ENCODE measurements at places on chromosomes 16 and 17.

DNA sequence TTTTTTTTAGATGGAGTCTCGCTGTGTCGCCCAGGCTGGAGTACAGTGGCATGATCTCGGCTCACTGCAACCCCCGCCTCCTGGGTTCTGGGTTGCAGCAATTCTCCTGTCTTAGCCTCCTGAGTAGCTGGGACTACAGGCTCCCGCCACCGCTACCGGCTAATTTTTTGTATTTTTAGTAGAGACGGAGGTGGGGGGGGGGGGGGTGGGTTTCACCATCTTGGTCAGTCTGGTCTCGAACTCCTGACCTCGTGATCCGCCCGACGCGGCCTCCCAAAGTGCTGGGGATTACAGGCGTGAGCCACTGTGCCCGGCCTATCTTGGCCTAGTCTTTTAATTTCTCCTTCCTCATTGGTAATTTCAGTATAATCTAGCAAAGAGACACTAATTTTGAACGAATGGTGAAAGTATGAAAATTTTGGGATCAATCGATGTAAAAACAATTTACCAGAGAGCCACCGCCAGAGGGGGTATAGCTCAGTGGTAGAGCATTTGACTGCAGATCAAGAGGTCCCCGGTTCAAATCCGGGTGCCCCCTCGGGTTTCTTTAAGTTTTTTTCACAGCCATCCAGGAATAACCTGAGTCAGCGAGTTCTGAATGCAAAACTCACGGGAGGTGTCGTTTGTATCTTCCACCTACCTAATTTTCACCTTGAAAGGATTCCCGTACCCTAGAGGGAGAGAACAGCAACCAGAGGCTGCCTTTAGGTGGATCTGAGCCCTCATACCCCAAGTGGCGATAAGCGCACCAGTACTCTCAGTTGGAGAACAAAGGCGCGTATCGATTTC, 2.5 kb upstream of the LASP1 start:
- peak; percentile 79 for DNase-seq
- H3K27ac ChIP-seq, result 0 out of 2 replicates have a peak overlapping the region, but pooled peaks have one; percentile 36
- no peaks in the 10 kb centered on the region for H3K36me3 ChIP-seq
- peak overlapping the region; percentile 100 for H3K4me3 ChIP-seq
- H3K27me3 ChIP-seq, result no peaks in the 10 kb centered on the region
- peaks cover 13% of the 10 kb centered on the region for H3K4me1 ChIP-seq

- H3K4me1 ChIP-seq, result no peaks in the 10 kb centered on the region
- DNase-seq, result no peak
- no peak overlapping the region for H3K4me3 ChIP-seq
- H3K27ac ChIP-seq, result no peak overlapping the region
Measured at GRCh38 chr17:64950871-64951270, 31.6 kb upstream of the LRRC37A3 start.

DNA sequence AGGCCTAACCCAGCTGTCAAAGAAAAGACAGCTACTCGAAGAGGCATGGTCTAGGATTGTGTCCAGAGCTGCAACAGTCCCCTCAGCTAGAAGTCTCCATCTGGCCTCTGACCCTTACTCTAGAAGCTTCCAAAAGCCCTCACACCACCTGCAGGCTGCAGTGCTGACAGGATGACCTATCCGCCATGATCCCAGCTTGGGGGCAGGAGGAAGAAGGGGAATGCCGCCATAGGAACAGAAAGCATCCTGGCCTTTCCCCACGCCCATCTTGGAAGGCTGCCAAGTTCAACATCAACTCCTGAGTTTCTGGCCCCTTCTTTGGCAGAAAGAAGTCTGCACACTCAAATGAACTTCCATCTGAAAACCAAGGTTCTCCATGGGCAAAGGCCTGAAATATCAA, 3.1 kb upstream of the KRT36 start:
- H3K4me1 ChIP-seq, result no peaks in the 10 kb centered on the region
- no peak overlapping the region for H3K27ac ChIP-seq
- DNase-seq, result no peak
- no peak overlapping the region for H3K4me3 ChIP-seq
- no peaks in the 10 kb centered on the region for H3K27me3 ChIP-seq

GRCh38 chr17:3978421-3979289, 14.4 kb upstream of the ATP2A3 start:
- H3K36me3 ChIP-seq, result no peaks in the 10 kb centered on the region
- no peak for DNase-seq
- no peak overlapping the region for H3K4me3 ChIP-seq
- H3K27me3 ChIP-seq, result no peaks in the 10 kb centered on the region

DNA sequence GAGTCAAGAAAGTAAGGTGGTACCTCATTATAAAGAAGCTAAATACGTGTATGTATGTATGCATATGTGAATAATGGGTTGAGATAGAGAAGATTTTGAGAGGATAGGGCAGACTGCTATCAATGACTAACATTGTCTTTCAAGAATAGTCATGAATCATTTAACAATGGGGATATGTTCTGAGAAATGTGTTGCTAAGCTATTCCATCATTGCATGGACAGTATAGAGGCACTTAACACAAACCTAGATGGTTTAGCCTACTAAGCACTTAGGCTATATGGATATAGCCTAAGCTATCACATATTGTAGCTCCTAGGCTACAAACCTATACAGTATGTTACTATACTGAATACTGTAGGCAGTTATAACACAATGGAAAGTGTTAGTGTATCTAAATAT, 45.2 kb downstream of the TBC1D26 start:
- no peaks in the 10 kb centered on the region for H3K27me3 ChIP-seq
- H3K4me3 ChIP-seq, result no peak overlapping the region
- DNase-seq, result no peak
- no peaks in the 10 kb centered on the region for H3K36me3 ChIP-seq
- no peak overlapping the region for H3K27ac ChIP-seq

DNA sequence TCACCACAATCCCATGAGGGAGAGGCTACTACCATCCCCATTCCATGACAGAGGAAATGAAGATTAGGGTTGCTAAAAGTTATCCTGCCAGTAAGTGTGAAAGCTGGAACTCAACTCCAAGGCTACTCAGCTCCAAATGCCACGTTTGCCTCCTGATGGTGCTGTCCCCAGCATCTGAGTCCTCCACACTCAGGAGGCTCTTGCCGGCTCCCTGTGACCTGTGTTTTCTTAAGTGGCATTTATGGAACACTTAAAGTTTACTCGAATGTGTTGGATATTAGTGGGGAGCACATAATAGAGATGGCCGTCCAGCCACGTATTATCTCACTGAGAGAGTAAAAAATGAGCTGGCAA, 267.9 kb downstream of the CBLN1 start:
- no peak overlapping the region for H3K27ac ChIP-seq
- DNase-seq, result no peak
- peaks cover 7% of the 10 kb centered on the region for H3K4me1 ChIP-seq
- no peaks in the 10 kb centered on the region for H3K36me3 ChIP-seq

DNA sequence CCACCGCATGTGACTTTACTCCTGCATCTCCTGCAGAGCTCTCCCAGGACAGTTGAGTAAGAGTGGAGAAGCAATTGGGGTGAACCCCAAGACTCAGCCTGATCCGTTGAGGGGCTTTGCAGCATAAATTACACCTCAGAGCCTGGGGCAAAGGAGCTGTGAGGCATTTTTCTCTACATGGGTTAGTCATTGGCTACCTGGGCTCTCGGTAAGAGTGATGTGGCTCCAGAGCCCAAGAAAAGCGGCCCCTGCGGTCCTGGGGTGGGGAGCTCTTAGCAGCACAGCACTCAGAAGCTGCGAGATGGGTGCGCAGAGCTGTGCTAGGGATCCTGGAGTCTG, 40.4 kb upstream of the C16orf78 start:
- no peak for DNase-seq
- H3K4me1 ChIP-seq, result no peaks in the 10 kb centered on the region
- no peak overlapping the region for H3K27ac ChIP-seq
- H3K27me3 ChIP-seq, result no peaks in the 10 kb centered on the region
- no peaks in the 10 kb centered on the region for H3K36me3 ChIP-seq

- peaks cover 8% of the 10 kb centered on the region for H3K4me1 ChIP-seq
- no peak for DNase-seq
- no peak overlapping the region for H3K4me3 ChIP-seq
- H3K36me3 ChIP-seq, result peaks cover 17% of the 10 kb centered on the region
- H3K27me3 ChIP-seq, result no peaks in the 10 kb centered on the region
Measured at GRCh38 chr16:27547134-27547533, 2.6 kb downstream of the GTF3C1 start.

DNA sequence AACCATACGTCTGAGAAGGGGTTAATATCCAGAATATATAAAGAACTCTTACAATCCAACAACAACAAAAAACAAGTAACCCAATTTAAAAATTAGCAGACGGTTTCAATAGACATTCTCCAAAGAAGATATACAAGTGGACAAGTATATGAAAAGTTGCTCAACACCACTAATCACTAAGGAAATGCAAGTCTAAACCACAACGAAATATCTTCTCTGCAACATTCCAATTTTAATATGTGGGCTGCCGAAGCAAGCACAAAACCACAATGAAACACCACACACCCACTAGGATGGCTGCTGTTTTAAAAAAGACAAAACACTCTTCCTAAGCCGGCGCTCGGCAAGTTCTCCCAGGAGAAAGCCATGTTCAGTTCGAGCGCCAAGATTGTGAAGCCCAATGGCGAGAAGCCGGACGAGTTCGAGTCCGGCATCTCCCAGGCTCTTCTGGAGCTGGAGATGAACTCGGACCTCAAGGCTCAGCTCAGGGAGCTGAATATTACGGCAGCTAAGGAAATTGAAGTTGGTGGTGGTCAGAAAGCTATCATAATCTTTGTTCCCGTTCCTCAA, 5.9 kb upstream of the SLC13A2 start:
- no peaks in the 10 kb centered on the region for H3K27me3 ChIP-seq
- no peak for DNase-seq
- H3K4me3 ChIP-seq, result no peak overlapping the region
- no peaks in the 10 kb centered on the region for H3K36me3 ChIP-seq
- no peak overlapping the region for H3K27ac ChIP-seq

GRCh38 chr16:79451196-79451816, 149.2 kb downstream of the MAF start:
- H3K27me3 ChIP-seq, result no peaks in the 10 kb centered on the region
- H3K36me3 ChIP-seq, result no peaks in the 10 kb centered on the region
- no peak for DNase-seq
- H3K27ac ChIP-seq, result no peak overlapping the region
- no peak overlapping the region for H3K4me3 ChIP-seq
- no peaks in the 10 kb centered on the region for H3K4me1 ChIP-seq

DNA sequence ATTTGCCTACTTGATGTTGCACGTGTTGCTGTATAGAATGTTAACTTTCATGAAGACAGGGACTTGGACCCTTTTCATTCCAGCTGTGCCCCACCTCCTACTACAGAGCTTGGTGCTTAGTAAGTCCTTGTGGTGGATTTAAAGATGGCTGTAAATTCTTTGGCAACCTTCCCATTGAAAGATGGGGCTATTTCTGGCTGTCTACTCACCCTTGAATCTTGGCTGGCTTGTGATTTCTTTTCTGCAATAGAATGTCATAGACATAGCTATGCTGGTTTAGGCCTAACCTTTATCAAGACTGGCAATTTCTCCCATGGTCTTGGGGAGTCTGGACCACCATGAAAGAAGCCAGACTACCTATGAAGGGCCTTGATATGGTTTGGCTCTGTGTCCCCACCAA, 59.0 kb downstream of the ACSM2A start:
- no peak for DNase-seq
- no peaks in the 10 kb centered on the region for H3K4me1 ChIP-seq
- H3K27me3 ChIP-seq, result no peaks in the 10 kb centered on the region

- DNase-seq, result no peak
- H3K27ac ChIP-seq, result no peak overlapping the region
- no peak overlapping the region for H3K4me3 ChIP-seq
- H3K4me1 ChIP-seq, result no peaks in the 10 kb centered on the region
Measured at GRCh38 chr16:81569361-81570034, 124.9 kb downstream of the CMIP start.

- no peaks in the 10 kb centered on the region for H3K27me3 ChIP-seq
- no peaks in the 10 kb centered on the region for H3K4me1 ChIP-seq
- no peak overlapping the region for H3K27ac ChIP-seq
- H3K4me3 ChIP-seq, result no peak overlapping the region
- DNase-seq, result no peak
- H3K36me3 ChIP-seq, result no peaks in the 10 kb centered on the region
Measured at GRCh38 chr17:81422776-81423697, 27.8 kb downstream of the BAHCC1 start.

GRCh38 chr16:15510992-15511391, 76.6 kb downstream of the BMERB1 start:
- no peak overlapping the region for H3K4me3 ChIP-seq
- DNase-seq, result no peak
- H3K27me3 ChIP-seq, result no peaks in the 10 kb centered on the region
- peaks cover 17% of the 10 kb centered on the region for H3K4me1 ChIP-seq
- H3K27ac ChIP-seq, result no peak overlapping the region
- H3K36me3 ChIP-seq, result no peaks in the 10 kb centered on the region

- no peak for DNase-seq
- no peak overlapping the region for H3K27ac ChIP-seq
- no peak overlapping the region for H3K4me3 ChIP-seq
- H3K27me3 ChIP-seq, result no peaks in the 10 kb centered on the region
Measured at GRCh38 chr17:60047590-60047989, 31.1 kb downstream of the HEATR6 start.

GRCh38 chr16:15879255-15879811, 9.1 kb downstream of the CEP20 start:
- no peaks in the 10 kb centered on the region for H3K27me3 ChIP-seq
- H3K27ac ChIP-seq, result peak overlapping the region; percentile 10
- no peaks in the 10 kb centered on the region for H3K36me3 ChIP-seq

DNA sequence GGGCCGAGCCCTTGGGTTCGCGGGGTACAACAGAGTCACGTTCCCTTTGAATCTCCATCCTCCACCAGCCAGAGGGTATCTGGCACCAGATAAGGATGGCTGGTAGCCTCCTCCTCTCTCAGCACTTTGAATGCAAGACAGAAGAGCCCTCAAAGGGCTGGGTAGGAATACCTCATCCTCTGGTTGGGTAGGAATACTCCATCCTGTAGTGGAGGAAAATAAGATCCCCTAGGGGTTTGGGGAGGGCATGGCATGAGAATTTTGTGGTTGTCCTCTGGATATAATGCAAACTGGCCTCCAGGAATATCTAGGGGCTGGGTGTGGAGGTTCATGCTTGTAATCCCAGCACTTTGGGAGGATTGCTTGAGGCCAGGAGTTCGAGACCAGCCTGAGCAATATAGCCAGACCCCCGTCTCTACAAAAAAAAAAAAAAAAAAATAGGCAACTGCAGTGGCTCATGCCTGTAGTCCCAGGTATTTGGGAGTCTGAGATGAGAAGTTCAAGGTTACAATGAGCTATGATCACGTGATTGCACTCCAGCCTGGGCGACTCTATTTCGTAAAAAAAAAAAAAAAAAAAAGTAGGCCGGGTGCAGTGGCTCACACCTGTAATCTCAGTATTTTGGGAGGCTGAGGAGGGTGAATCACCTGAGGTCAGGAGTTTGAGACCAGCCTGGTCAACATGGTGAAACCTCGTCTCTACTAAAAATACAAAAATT, 2.7 kb downstream of the IGFBP4 start:
- H3K27ac ChIP-seq, result no peak overlapping the region
- peak overlapping the region; percentile 83 for H3K4me3 ChIP-seq
- DNase-seq, result peak; percentile 51
- peaks cover 16% of the 10 kb centered on the region for H3K27me3 ChIP-seq
- H3K4me1 ChIP-seq, result peaks cover 43% of the 10 kb centered on the region

DNA sequence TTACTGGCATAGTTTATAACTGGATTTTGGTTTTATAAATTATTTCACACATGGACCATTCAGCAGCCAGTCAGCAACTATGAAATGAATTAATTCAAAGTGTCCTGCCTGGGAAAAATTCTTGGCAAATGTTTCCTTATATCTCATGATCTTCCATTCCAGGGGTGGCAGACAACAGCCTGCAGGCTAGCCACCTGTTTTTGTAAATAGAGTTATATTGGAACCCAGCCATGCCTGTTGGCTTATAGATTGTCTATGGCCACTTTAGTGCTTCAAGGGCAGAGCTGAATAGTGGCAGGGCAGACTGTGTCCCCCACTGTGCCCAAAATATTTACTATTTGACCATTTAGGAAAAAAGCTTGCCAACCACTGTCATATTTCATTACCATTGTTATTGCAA, 613.7 kb downstream of the TMEM114 start:
- no peaks in the 10 kb centered on the region for H3K4me1 ChIP-seq
- DNase-seq, result no peak
- no peak overlapping the region for H3K4me3 ChIP-seq
- H3K36me3 ChIP-seq, result no peaks in the 10 kb centered on the region
- no peaks in the 10 kb centered on the region for H3K27me3 ChIP-seq

Data from GM23338 (cell line).